ENCODE measurements at places on chromosomes 3 and 15.

GRCh38 chr3:112364291-112364690 lies 31.3 kb downstream of the CD200 start:
- DNase-seq, result no peak

- DNase-seq, result no peak
These were observed 10.4 kb upstream of the BAHD1 start for GRCh38 chr15:40430271-40430805.

- no peak for DNase-seq
These were observed 59.0 kb downstream of the APBA2 start for GRCh38 chr15:28944696-28945300.

DNA sequence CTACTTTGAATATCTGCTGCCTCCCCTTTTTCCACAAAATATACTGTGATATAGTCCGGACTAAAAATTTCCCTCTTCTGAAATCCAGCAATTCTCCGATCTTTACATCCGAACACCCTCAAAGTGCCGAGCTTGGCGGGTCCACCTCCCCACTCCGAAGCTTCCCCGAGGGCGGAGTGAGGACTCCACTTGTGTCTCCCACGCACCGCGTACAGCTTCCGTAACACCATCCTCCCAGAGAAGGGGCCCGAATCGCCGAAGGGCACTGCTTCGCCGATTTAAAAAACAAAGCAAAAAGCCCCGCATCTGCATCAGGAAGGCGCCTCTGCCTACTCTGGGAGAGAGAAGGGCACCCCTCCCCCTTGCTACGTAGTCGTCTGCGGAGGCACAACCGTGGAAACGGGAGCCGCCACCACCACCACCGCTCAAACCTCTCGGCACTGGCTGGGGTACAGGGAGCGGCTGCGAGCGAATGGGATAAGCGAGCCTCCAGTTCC lies 551 bp downstream of the NCBP2 start:
- DNase-seq, result peak; percentile 53

DNA sequence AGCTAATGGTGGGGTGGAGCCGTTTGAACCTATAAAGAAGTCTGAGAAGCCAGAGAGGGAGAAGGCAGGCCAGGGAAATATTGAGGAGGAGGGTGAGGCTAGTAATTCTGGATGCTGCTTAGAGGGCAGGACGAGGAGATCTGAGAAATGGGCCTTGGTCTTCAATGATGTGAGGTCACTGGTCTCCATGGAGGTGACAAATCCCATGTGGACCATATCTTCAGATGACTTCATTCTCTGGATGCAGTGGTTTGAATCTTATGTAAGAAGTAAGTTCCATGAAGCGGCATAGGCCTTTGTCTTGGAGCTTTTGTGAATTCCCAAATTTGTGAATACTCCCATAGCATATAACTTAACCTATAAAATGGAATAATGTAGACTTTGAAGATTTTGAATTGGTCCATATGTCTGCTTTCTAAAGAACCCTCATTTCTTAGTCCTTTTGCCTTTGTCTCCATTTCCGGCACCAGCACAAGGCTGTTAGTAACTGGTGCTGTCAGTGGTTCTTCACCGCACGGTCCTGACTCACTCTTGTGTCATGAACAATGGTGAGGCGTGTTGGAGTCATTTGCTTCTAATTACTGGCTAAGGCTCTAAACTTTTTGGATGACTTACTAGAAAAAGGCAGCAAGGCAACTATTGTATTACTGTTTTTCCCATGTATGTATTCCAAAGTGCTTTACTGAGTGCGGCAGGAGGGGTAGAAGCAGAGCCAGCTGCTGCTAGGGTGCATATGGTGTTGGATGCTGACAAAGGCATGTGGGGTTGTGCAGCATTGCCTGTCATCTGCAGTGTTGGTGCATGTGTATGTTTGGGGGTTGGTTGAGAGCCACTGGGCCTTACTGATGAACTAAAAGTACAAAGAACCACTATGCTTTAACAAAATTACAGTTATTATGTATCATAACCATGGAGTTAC lies 279.3 kb upstream of the C2CD4B start:
- DNase-seq, result no peak

GRCh38 chr15:32870240-32871033 lies 152.6 kb downstream of the GREM1 start:
- peak; percentile 18 for DNase-seq

GRCh38 chr3:8857720-8858367 lies 88.4 kb upstream of the OXTR start:
- no peak for DNase-seq

DNA sequence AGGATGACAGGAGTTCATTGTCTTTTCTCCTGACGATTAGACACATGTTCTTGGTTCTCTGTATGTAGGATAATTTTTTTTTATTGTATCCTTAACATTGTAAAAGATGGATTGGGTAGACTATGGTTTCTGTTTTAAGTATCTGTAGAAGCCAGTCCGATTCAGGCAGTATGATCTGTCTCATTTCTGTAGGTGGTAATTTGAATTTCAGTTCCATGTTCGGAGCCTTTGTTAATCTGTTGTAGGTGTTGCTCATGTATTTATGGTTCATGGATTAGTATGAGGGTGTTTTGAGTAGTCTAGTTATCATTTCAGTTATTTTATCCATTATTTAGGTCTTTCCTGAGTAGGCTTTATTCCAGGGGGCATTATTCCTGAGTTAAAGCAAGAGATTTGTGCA lies 32.4 kb upstream of the MME start:
- no peak for DNase-seq

DNA sequence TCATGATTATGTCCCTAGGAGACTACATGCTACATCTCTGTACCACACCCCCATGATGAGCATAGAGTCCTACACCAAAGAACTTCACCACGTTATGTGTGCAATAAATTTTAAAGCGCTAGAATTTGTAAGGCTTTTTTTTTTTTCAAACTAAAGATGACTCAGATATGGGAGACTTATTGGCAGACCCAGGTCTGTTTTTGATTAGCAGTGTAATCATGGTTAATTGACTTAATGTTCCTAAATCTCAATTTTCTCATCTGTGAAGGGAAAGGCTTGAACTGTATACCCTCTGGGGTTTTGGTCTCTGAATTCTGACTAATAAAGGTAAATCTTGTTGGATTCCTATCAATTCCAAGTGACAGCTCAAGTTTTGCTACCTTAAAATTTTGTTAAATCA lies 26.4 kb downstream of the ABI3BP start:
- DNase-seq, result no peak

DNA sequence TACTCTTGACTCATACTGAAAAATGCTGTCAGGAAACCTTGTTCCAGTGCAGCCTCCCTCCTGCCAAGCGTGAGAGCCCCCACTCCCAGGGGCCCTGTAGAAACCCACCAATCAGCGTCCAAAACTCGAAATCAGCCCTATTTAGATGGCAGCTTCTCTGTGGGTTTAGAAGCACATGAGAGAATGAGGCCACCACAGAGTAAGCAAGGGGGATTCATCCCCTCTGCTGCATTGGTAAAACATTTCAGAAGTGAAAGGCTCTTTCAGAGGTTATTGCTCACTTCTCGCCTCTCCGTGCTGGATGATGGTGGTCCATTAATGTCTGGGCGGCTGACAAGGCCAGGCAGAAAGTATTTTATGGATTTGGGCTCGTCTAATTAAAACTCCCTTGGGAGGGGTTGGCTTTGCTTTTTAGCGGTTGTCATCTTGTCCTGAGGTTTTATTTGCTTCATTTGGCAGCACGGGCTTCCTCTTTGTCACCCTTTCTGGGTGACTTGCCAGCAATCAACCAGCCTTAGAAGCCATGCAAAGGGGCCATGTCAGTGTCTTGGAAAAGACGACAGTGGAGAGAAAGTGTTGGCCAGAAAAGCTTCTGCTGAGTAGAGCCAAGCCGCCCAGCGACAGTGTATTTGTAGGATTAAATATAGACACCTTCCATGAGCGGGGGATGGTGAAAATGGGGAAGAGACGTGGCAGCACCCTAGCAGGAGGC lies 145.5 kb downstream of the ATP10A start:
- DNase-seq, result no peak

- no peak for DNase-seq
These were observed 25.0 kb downstream of the SCG3 start for GRCh38 chr15:51706291-51706690.
